Stimulated activated CD4-positive, alpha-beta T cell treated with anti-CD3 and anti-CD28 coated beads, TNF-alpha, amount 100 ng/mL, for 4 hours (primary cell): ENCODE measurements at places on chromosomes 3 and 15.
A peak's percentile ranks its signal among the peaks of the same experiment; 100 is the strongest.

- no peak for DNase-seq
Measured at GRCh38 chr3:11530153-11530721, 113.5 kb downstream of the VGLL4 start.

DNA sequence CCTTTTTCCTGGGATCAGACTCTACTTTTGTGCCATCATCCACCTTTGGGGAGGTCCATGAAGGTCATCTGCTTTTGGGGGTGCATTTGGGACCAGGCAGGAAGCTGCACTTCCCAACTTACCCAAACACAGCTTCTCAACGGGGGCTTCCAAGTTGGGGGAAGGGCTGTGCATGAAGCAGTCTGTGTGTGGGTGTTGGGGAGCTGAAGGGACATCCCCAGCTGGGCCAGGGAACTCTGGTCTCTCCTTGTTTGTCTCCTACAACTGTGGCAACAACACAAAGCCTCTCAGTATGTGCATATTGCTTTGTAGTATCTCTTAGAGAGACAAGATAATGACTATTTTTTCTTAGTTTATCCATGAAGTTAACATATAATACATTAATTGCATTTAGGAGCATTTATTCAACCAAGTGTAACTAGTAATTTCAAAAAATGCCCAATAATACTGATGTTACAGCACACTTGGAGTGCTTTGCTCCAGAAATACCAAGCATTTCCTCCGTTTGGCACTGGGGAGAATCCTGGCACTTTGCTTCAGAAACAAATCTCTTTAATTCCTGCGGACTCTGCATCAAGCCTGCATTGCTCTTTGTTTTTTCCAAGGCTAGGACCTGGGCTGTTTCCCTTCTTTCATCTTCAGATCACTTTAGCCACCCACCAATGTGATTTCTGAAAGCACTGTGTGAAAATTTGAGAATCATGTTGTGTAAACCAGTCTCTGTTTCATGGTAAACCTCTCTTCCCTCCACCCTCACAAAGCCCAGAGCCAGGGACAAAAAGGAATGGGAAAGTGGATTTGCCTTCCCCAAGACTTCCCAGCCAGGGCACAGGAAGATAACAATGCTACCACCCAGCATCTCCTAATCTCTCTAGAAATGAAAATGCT is 126.2 kb upstream of the PFN2 start:
- no peak for DNase-seq

- no peak for DNase-seq
Measured at GRCh38 chr15:101372149-101372577, 77.1 kb upstream of the SNRPA1 start.

DNA sequence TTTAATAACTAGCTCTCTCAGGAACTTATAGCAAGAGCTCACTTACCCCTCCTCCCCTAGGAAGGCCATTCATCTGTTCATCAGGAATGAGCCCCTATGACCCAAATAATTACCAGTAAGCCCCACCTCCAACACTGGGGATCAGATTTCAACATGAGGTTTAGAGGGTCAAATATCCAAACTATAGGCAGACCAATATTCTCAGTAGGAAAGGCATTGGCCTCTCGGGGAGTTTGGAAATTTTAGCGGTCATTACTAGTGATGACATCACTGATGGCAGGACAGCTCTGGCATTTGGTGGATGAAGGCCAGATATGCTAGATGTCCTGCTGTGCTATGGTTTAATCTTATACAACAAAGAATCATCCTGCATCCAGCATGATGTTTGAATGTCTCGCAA is 15.2 kb upstream of the CD47 start:
- no peak for DNase-seq

GRCh38 chr15:56042498-56042897 is 49.1 kb upstream of the NEDD4 start:
- DNase-seq = no peak

DNA sequence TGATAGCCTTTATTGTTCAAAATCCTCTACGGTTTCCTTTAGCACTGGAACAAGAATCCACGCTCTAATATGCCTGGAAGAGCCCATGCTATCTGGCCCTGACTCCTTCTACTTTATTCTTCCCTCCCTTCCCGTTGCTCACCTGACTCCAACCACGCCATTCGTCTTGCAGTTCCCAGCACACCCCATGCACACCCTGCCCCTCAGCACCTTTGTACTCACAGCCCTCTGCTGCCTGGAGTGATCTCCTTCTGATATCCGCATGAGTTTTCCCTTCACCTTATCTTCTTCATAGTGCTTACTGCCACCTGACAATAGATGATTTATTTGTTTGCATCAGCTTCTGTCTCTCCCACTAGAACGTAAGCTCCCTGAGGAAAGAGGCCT is 16.6 kb upstream of the BCL2A1 start:
- DNase-seq = no peak

DNA sequence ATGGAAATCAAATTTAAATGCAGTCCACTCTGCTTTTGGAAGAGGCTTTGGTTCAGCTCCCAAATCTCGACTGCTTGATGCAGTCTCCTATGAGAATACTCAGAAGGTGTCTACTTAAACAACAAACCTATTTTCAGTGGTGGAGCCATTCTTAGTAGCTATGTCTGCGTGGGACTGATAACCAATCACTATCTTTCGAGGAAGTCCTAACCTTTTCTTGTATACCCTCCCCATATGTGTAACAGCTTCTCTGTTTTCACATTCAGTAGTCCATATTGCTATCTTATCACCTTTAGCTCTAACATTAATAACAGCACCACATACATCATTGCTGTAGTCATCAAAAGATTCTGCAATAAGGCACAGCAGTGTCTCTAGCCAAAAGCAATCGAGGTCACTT is 333.0 kb upstream of the ATP11B start:
- no peak for DNase-seq

DNA sequence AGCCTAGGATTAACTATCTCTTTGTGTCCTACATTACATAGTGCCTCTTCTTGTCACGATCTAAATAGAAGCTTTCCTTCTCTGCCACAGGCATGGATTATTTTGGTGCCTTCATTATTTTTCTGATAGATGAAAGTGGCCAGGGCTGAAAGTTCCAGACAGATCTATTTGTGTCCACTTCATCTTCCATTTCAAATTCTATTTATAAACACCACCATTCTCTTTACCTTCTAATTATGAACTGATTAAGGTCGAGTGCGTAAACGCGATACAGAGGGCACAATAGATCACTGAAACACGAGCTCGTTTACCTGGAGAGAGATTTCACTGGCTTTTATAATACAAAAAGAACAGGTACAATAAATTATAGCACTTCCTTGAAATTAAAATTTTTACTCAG is 105.0 kb downstream of the EDEM1 start:
- no peak for DNase-seq

GRCh38 chr15:69979262-69979661 is 118.5 kb downstream of the TLE3 start:
- no peak for DNase-seq

DNA sequence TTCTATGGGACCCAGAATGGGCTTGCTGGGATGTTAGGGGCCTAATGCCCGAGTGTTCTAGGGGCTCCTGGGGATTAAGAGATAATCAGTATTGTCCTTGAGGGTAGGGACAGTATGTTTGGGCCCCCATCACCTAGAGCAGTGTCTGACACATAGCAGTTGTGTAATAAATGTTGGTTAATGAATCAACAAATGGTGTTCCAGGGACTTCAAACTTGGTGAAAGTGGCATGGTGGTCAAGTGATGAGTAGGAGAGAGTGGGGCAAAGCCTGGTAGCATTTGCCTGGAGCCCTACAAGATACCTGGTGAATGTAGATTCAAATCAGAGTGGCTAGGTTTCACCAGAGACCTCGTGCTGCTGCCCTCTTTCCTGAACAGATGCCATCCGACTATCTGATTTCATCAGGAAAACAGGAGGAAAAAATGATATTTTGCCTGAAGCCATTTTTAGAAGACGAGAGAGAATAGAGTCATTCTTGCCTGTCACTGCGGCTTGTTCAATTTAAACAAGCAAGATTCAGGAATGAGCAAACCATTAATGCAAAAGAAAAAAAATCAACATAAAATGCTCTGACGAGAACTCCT is 117.3 kb downstream of the RPL22L1 start:
- no peak for DNase-seq

GRCh38 chr3:141246958-141247301 is 15.3 kb downstream of the PXYLP1 start:
- no peak for DNase-seq

DNA sequence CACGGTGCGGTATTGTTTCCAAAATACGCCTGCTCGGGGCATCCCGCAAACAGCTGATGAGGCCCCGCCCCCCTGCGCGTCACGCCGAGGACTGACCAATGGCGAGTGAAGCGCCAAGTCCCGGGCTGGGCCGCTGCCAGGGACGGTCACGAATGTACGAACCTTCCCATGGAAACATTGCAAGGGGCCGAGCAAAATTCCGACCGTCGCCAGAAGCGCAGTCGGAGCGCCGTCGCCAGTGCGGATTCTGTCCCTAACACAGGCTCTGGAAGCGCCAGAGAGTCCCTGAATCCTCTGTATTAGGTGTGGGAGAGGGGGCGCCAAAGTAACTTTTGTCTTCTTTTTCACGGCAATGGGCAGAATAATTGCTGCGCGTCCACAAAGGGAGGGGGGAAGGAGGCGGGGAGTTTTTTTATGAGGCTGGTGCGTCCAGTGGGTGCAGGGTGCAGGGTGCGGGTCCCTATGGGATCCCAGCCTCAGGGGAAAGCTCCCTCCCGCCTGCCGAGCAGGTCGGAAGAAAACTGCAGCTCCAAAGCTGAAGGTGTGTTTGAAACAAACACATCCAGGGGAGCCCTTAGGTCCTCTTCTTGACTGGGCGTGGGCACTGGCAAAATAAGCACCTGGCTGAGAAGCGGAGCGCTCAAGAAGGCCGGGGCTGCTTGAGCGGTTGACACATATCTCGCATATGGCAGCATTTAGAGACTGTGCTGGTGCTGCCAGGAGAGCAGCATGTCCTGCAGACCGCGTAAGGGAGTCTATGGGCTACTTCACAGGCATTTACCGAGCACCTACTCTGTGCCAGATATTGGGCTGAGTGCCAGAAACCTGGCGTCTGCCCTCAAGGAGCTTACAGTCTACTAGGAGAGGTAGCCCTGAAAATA is at the start of gene BMF:
TSS of gene BMF (minus strand) at position 25 of the 881 bp plus-strand sequence. CDS start 2,793 bp downstream, outside the sequence.
- DNase-seq = peak; percentile 99

DNA sequence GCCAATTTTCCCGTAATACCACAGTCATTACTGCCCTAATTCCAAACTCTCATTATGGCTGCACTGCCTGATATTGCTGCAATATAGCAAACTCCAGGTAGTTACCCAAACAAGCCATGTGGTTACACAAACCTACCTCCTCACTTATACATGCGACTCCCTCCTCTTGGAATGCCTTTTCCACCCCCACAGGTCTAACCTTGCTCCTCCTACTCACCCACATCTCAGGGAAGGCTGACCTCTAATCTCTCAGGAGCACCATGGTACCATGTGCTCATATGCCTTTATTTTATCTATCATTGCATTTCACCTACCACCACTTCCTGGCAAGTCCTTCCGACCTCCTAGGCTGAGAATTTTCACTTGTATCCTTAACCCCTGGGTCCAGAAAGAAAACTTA is 2.9 kb downstream of the RBPMS2 start:
- DNase-seq = no peak

GRCh38 chr3:29410220-29410619 is 129.3 kb downstream of the RBMS3 start:
- DNase-seq = no peak

GRCh38 chr15:64343841-64344240 is 12.1 kb downstream of the CSNK1G1 start:
- DNase-seq = no peak

DNA sequence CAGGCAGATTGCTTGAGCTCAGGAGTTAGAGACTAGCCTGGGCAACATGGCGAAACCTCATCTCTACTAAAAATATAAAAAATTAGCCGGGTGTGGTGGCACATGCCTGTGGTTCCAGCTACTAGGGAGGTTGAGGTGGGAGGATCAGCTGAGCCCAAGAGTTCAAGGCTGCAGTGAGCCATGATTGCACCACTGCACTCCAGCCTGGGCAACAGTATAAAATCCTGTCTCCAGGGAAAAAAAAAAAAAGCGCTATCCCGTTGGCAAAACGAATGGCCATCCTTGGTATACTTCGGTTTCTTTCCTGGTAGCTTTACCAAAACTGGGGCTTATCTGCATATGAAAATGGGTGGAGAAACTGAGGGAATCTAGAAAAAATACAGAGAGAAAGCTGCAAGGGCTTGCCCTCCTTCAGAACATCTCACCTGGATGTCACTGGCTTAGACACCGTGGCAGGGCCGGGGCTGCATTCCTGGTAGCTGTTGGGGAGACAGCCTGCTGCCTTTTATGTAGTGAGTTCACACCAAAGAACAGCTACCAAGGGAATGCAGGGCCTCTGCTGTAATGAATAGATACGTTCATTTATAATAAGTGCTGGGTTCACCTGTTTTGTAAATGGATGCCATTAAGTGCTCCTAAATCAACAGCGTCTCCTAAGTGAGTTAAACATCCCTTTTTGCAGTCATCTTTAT is 96.0 kb downstream of the IQSEC1 start:
- no peak for DNase-seq

- DNase-seq = no peak
Measured at GRCh38 chr3:179852142-179852905, 184.4 kb downstream of the PEX5L start.

DNA sequence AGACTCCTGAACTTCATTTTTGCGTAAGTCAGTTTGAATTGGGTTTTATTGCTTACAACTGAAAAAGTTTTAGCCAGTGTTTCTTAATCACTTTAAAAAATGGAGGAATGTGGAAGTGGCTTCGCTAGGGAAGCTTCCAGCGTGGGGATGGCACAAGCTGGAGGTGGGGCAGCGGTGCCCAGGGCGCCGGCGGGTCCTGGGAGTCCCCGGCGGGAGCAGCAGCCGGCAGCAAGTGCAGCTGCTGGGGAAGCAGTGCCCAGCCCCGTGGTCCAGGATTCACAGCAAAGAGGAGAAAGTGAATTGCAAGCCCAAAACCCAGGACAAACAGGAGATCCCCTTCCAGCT is 301.8 kb upstream of the PROK2 start:
- no peak for DNase-seq

GRCh38 chr3:127088511-127089351 is 104.2 kb upstream of the PRR23E start:
- DNase-seq = no peak

- DNase-seq = no peak
Measured at GRCh38 chr3:122021811-122022401, at the start of gene ILDR1. Gene ILDR1 (minus strand): TSS chr3:122022247. CDS start chr3:122022077, 170 bp downstream.

GRCh38 chr3:63624941-63625560 is 27.4 kb upstream of the SNTN start:
- DNase-seq = no peak

- no peak for DNase-seq
Measured at GRCh38 chr3:140316868-140317400, 360.9 kb upstream of the TRIM42 start.

DNA sequence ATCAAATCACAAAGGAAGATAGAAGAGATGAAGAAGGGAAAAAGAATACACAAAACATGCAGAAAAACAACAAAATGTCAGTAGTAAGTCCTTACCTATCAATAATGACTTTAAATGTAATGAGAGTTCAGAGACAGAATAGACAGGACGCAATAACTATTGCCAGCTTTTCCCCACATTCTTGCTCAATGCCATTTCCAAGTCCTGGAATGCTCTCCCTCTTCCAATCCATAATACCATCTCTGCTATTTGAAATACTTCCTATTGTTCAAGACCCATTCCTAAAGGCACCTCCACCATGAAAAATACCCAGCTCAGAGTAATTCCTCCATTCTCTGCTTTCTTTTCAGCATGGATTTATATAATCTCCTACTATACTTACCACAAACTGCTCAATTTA is 33.4 kb downstream of the CCDC54 start:
- DNase-seq = no peak
